ENCODE measurements at places on chromosomes 3 and 15.

DNA sequence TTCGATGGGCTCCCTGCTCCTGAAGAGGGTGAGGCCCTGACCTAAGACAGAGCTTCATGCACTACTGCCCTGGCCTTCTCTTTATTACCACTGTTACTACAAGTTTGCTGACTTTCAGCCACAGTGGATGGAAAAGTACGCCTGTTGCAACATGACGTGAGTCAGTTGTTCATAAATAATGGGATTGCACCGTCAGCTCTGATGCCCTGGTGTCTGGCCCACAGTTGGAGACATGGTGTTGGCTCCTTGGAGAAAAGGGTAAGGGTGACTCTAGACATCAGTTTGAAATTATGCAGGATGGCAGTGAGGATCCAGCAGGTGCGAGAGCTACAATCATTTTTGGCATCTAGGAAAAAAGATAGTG is 5.5 kb downstream of the PAQR5 start:
- no peak for DNase-seq

- no peak for DNase-seq
Measured at GRCh38 chr3:186298876-186299275, 63.2 kb downstream of the DGKG start.

DNA sequence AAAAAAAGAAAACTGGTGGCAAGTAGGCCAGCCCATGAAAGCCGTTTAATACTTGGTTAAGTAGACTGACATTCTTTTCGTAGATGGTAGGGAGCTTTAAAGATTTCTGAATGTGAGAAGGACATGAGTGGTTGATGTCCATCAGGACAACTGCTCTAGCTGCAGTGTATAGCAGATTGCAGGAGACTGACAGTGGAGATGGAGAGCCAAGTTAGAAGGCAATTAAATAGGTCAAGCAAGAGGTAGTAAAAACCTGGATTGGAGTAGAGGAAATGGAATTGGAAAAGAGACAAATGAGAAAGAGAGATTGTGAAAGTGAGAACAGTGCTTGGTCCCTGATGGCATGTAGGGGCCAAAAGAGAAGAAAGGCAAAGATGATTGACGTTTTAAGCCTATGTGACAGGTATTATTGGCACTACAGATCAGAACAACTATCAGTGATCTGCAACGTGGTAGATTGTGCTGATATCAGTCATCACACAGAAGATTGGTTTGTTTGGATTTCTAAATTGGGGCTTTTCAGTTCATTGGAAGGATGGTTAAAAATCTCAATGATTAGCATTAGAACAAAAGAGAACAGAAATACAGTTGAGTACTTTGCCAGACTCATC is 74.0 kb downstream of the CNTN4 start:
- no peak for DNase-seq

- DNase-seq = no peak
Measured at GRCh38 chr15:35003928-35004327, 15.8 kb upstream of the ZNF770 start.

- no peak for DNase-seq
Measured at GRCh38 chr3:41304593-41304992, 105.3 kb downstream of the CTNNB1 start.

- DNase-seq = no peak
Measured at GRCh38 chr3:46110701-46111493, 83.6 kb upstream of the XCR1 start.

DNA sequence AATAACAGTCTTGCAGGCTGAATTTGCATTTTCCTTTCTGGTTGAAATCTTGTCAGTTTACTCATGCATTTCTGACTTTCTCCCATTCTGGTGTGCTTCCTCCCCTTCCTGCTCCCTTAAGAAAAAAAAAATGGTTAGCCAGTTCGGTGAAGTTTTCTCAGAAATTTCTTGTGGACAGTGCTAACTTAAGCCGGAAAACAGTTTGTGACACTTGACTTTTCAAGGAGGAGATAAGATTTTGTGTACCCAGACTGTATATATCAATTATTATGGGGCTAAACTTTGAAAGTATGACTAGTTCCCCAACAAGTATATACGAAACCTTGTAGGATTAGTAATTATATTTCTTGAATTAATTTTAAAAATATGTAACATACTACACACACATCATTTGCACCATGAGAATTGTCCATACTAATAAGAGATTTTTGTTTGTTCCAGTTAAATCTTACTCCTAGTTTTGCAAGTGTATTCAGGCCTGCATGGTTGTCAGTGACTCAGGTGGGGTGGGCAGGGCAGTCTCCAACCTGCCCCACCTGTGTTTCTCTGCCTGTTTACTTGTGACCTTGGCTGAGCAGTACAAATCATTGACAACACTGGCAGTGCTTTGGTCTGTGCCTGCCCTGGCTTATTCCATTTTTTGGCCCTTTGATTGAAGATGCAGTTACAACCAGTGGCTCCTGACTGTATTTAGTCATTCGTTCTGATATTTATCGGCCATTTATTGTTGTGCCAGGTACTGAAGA is 19.1 kb downstream of the UBE2E1 start:
- DNase-seq = no peak

DNA sequence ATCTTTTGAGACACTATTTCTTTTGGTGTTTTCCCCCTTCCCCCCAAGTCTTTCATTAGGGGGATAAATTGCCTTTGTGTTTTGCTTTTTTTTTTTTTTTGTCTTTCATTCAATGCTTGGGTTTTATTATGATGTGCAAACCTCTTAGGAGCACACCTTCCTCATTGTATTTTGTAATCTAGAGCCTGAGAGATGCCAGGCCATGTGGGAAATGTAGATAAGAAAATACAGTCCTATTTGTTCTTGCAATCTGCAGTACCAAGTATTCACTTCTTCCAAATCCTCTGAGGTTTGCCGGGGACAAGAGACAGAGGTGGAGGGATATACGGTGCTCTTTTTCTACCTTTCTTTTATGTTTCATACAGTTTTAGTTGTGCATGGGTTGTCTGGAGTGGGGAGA is 66.7 kb downstream of the LARS2 start:
- DNase-seq = no peak

DNA sequence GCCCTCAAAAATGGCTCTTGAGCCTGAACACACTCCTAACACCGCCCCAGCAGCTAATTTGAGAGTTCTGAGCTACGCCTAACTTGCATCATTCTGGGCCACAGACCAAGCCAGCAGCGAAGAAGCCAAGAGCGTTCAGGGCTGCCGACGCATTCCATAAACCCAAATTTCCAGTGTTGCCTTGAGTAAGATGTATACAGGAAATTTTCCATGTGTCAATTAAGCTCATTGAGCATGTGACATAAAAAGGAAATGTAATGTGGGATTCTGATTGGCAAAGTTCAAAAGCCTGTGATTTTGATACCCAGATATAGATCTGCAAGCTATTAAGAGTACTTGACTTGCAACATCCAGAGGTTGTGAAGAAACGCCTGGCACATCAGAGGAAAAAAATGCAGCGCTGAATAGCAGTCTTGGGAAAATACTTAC is 148.6 kb upstream of the NR2F2 start:
- peak; percentile 93 for DNase-seq

GRCh38 chr3:193590088-193590856 is 2.7 kb upstream of the OPA1 start:
- DNase-seq = no peak

GRCh38 chr3:40623567-40623966 is 98.8 kb downstream of the ZNF621 start:
- DNase-seq = no peak

GRCh38 chr3:105369500-105370371 is 3.0 kb downstream of the ALCAM start:
- DNase-seq = no peak

DNA sequence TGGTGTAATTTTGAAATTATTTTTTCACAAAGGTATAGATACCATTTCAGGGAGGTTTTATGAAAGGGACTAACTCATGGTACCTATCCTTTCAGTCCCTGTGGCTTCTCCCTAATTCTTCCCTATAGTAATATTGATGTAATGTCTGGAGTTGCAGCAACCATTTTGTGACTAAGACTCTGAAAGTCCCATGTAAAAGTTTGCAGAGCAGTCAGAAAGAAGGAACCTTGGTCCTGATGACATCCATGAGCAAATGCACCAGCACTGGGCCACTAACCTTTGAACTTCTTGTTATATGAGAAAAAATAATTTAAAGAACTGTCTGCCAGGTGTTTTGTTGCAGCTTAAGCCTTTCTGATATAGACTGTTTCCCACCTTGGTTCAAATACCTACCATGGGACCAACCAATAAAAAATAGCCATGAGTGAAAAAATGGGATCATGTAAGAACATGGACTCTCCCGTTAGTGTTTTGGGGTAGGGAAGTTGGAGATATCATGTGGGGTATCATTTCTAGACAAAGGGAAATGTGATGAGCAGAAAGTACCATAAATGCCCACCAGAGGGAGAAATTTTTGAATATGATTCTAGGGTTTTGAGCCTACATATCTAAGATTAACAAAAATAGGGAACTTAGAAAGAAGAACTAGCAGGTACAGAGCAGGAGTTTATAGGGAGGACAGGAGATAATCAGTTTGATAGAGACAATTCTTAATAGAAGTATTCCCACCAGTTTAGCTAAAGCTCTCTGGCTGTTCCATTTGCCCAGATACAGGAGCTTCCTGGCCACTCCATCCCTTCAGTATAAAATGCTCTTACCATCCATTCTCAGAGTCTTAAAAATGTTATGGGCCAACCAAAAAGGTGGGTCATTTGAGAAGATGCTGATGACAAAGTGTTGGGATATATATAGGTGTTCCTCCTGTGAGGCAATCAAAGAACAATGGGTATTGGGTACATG is 3.4 kb upstream of the CPOX start:
- no peak for DNase-seq

DNA sequence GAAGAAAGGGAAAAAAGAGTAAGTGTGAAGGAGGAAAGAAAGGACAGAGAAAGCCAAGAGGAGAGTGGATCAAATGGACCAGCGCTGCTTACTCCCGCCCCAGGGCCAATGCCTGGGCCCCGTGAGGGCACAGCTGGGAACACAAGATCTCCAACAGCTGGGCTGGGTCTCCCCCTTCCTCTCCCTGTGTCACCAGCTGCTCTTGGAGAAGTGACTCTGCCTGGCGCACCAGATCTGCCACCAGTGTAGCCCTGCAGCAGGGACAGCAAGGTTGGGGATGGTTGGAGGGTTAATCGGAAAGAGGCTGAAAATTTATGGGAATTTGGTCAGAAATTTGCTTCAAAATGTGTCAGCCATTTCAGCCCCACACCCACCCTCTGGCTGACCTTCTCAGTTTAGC is 8.4 kb downstream of the CDAN1 start:
- no peak for DNase-seq

GRCh38 chr3:156298938-156299337 is 178.6 kb downstream of the KCNAB1 start:
- no peak for DNase-seq

DNA sequence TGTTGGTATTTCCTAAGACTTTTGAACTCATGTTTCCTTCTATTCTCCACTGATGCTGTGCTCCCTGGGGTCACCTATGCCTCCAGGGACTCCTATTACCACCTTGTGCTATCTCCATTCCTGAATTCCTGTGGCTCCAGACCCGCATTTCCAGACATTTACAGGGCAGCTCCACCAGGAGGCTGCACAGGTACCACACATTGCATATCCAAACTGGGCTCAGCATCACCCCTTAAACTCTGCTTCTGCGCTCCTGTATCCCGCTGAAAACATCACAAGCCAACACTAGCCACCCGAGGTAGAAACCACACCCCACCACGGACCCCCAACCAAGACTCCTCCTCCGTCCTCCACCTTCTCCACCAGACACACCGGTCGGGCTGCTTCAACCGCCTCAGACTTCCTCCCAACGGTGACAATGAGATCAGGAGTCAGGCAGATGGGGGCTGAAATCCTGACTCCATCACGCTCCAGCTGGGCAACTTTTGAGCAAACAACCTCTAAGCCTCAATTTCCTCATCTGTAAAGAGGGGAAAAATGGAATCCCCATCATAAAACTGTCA is 10.4 kb downstream of the TNK2 start:
- no peak for DNase-seq

- DNase-seq = no peak
Measured at GRCh38 chr15:60583946-60584345, 105.0 kb upstream of the ICE2 start.

DNA sequence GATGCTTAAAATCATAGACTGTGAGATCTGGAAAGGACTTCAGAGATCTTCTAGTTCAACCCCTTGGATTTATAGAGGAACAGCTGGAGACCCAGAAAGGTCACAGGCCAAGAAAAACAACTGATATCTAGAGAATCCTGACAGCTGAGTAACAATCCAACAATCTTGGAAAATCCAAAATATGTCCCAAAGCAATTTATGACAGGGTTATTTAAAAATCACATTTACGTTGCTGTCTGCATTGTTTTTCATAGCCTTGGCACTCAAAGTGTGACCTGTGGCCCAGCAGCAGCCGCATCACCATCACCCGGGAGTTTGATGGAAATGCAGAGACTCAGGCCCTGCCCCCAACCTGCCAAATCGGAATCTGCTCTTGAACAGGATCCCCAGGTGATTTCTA is 78.8 kb downstream of the FBN1 start:
- DNase-seq = no peak

- no peak for DNase-seq
Measured at GRCh38 chr3:46634856-46635255, 22.5 kb downstream of the FAM240A start.

- DNase-seq = peak; percentile 12
Measured at GRCh38 chr3:60365360-60365759, 885.9 kb downstream of the FHIT start.

GRCh38 chr3:180630371-180630770 is 28.4 kb downstream of the TTC14 start:
- DNase-seq = no peak

GRCh38 chr3:58151637-58152036 is 59.1 kb downstream of the DNASE1L3 start:
- DNase-seq = no peak

DNA sequence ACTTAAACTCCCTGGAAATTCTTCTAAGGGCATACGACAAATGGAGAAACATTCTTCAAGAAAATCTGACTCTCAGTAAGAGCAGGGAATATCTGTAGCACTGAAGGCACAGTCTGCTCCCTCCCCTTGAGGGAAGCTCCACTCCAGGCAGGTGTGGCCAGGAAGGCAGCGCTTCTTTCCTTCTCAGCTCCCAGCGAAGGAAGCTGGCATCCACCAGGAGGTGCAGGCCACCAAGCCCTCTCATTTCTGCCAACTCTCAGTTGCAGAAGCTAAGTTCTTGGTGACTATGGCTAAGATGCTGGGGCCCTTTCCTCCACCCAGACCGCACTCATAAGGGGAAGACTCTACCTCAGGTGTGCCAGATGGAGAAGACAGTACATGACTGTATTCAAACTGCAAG is 37.7 kb upstream of the SLC41A3 start:
- no peak for DNase-seq

DNA sequence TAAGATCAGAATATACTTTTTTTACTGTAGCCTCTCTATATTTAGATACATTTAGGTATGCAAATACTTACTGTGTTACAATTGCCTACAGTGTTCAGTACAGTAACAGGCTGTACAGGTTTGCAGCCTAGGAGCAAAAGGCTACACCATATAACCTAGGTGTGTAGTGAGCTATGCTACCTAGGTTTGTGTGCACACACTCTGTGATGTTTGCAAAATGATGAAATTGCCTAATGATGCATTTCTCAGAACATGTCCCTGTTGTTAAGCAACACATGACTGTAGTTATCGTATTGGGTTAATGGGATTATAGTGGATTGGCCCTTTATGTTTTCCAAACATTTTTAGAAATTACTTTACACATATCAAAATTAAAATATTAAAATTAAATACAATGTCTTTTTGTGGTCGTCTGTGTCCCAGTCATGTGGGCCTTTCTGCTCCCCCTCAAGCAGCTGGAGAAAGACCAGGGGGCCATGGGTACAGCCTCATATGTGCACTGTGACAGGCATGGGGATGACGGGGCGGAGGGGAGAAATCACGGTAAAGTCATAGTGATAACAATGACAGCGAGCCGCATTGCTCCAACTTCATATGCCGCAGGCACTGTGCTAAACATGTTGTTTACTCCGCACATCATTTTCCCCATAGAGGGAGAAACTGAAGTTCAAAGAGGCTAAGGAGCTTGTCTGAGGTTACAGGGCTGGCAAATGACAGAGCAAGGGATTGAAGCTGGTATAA is 27.4 kb upstream of the PLA2G4E start:
- no peak for DNase-seq

Data from fibroblast of skin of left quadriceps (primary cell).